ENCODE measurements at places on chromosomes 11 and 22.

DNA sequence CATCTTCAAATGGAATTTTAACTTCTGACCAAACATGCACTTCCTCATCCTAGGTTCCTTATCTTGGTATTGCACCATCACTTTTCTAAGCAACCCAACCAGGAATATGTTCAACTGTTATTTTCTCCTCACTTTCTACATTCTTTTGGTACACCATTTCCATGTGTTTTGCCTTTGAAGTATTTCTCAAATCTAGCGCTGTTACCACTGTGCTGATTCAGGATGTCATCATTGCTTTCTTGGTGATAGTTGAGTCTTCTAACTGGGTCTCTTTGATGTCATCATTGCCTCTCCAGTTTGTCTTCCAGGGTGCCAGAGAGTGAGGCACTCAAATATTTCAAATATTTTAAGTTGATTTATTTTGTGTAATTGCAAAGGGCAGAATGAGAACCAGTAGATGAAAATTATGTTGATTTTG lies 47.5 kb downstream of the HORMAD2 start:
- H3K4me3 ChIP-seq: no peak overlapping the region
- peaks cover 12% of the 10 kb centered on the region for H3K27me3 ChIP-seq
- H3K27ac ChIP-seq: no peak overlapping the region
- DNase-seq: no peak
- no peaks in the 10 kb centered on the region for H3K36me3 ChIP-seq

- H3K4me1 ChIP-seq: no peaks in the 10 kb centered on the region
- H3K27ac ChIP-seq: no peak overlapping the region
- H3K4me3 ChIP-seq: no peak overlapping the region
- no peaks in the 10 kb centered on the region for H3K27me3 ChIP-seq
- DNase-seq: no peak
Observed at GRCh38 chr11:96366024-96366423, 23.0 kb upstream of the MAML2 start.

DNA sequence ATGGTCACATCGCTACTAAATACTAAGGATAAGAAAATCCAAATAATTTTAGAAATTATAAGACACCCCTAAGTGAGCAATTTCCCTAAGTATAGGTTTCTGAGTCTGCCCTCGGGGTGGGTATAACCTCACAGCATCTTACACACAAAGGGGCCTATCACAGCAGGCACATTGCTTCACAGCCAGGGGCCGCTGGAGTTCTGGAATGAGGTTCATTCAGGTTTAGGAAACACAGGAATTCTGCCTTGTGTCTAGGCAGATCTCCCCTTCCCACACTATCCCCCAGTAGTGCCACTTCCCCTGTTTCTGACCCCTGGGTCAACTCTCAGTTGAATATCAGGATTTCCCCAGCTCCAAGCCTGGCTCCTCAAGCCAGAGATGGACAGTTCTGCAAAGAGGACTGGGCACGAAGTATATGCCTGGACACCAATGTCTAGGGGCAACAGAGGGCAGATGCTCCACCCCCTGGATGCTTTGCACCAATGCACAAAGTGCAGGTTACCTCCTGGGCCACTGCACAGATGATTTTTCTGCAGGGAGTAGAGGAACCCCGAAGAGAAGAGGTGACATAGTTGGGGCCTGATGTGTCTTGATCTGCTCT lies 11.4 kb downstream of the TUBA8 start:
- no peak for DNase-seq
- no peaks in the 10 kb centered on the region for H3K36me3 ChIP-seq
- no peak overlapping the region for H3K27ac ChIP-seq
- no peak overlapping the region for H3K4me3 ChIP-seq

DNA sequence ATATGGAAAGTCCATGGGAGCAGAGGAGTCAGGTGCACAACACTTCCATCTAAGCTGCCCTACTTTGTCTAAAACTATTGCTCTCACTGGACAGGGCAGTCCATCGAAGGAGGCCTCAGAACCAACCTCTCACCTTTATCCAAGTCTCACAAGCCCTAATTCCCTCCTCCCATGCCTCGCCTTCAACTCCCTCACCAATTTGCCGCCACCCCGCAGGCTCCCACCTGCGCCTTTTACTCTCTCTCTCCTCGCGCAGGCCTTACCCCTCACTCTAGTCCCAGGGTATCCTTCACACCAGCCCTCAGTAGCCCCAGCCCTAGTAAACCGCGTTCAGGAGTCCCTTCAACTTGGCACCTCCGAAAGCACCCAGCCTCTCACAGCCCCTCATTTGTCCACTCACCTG lies 451 bp downstream of the FHIP1B start:
- peak overlapping the region; percentile 77 for H3K27ac ChIP-seq
- H3K27me3 ChIP-seq: no peaks in the 10 kb centered on the region
- H3K4me3 ChIP-seq: peak overlapping the region; percentile 83
- no peaks in the 10 kb centered on the region for H3K36me3 ChIP-seq
- DNase-seq: peak; percentile 53
- H3K4me1 ChIP-seq: peaks cover 19% of the 10 kb centered on the region

DNA sequence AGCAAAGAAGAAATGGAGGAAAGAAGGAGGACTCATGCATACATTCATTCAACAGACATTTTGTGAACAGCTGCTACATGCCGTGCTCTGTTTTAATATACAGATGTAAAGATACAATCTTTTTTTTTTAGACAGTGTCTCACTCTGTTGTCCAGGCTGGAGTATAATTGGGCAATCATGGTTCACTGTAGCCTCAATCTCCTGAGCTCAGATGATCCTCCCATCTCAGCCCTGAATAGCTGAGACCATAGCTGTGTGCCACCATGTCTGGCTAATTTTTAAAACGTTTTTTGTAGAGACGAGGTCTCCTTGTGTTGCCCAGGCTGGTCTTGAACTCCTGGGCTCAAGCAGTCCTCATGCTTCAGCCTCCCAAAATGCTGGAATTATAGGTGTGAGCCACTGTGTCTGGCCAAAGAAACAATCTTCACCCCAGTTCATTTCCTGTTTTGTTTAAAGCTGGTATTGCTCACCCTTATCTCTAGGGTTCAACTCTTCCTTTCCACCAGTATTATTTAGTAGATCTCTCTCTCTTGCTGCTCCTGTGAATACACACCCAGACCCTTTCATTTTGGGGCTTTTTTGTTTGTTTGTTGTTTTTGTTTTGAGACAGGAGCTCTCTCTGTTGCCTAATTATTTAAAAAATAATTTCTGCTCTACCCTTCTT lies 69.8 kb downstream of the RNF169 start:
- no peaks in the 10 kb centered on the region for H3K27me3 ChIP-seq
- peaks cover 16% of the 10 kb centered on the region for H3K36me3 ChIP-seq
- H3K27ac ChIP-seq: no peak overlapping the region
- H3K4me1 ChIP-seq: peaks cover 20% of the 10 kb centered on the region
- no peak for DNase-seq
